ENCODE measurements at places on chromosomes 2 and 18. TPM values are rescaled to one million over a fixed set of nuclear protein-coding genes. Genes with fewer than 3 reads are reported as not detected.

GRCh38 chr2:80392441-80392840 lies 87.9 kb upstream of the LRRTM1 start:
- DNase-seq: peak; percentile 7

GRCh38 chr2:88545118-88545517 lies 82.1 kb downstream of the EIF2AK3 start:
- peak; percentile 65 for DNase-seq

- no peak for DNase-seq
Measured at GRCh38 chr18:74194691-74195090, 46.4 kb downstream of the TIMM21 start.

DNA sequence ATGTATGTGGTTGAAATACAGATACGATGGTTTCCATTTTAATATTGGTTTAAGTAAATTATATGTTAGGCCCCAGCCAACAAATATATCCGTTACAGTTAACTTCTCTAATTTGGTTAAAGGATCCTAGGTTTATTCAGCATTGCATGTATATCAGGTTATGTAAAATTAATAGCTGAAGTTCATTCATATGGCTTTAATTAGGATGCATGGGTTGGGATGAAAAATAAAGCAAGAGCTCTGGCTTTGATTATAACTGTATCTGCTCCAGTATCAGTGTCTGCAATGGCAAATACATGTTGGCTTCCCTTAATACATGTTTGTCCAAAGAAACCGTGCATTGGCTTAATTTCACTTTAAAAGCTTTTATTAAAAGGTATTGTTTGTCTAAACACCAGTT lies 435.7 kb upstream of the SETBP1 start:
- DNase-seq: no peak

CCBE1 gene
- 7.7 TPM for total RNA-seq

GRCh38 chr2:101974663-101975062 lies 17.1 kb upstream of the IL1R2 start:
- no peak for DNase-seq

DNA sequence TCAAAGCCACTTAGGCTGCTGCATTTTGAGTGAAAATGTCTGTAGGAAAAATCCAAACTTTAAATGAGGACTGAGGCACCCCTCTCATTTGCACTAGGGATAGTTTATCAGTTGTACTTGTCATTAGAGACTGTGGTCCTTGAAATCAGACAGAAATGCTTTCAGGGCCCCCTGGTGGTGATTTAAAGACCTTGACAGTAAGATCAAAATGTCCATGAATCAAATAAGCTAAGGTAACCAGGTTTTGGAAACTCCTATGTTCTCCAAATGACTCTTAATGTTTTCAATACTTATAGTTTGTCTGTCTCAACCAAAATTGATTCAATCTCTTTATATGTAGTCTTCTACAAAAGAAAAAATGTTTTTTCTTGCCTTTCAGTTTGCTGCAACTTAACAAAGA lies 28.8 kb upstream of the DDX18 start:
- DNase-seq: peak; percentile 42

AQP12A gene
- total RNA-seq: not detected

CPO gene
- total RNA-seq: not detected

SLC11A1 gene
- total RNA-seq: 0.07 TPM

MTX2 gene
- total RNA-seq: 29.8 TPM

SCN2A gene
- total RNA-seq: 0.44 TPM

DNA sequence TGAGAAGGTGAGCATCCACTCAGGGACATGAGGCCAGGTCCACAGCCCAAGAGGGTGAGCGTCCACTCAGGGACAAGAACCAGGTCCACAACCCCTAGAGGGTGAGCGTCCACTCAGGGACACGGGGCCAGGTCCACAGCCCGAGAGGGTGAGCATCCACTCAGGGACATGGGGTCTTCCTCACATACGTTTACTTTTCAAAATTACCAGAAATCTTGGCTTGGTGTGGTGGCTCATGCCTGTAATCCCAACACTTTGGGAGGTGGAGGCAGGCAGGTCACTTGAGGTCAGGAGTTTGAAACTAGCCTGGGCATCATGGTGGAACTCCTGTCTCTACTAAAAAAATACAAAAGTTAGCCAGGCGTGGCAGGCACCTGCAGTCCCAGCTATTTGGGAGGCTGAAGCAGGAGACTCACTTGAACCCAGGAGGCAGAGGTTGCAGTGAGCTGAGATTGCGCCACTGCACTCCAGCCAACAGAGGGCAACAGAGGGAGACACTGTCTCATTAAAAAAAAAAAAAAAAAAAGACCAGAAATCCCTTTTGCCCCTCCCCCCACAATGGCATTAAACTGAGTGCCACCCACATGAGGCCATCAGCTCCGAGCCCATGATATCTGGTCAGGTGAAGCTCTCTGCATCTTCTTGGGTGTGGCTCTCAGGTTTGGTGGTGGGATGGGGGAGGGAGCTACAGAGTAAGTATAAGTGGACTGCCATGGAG lies 9.0 kb upstream of the MBP start:
- DNase-seq: no peak

Data from M059J (cell line).